Amniotic stem cell (primary cell): ENCODE measurements at places on chromosomes 12 and 14.

DNA sequence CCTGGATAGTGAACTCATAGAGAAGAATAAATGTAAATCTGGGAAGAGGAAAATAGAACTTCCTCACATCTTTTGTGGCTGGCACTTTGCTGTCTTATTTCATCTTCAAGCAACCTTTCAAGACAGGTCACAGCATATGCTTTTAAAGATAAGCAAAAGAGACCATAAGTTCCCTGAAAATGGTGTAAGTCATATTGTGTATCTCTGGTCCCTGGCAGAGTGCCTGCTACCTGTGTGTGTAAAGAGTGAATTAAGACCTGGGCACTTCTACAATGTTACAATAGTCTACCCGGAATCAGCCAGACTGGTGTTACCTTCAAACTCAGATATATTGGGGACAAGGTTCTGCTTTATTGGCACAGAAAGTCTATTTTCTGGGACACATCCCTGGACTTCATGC lies 168.8 kb downstream of the SLC2A13 start:
- no peak for DNase-seq

- peak; percentile 1 for DNase-seq
Observed at GRCh38 chr12:102120886-102121285, 903 bp downstream of the PARPBP start.

DNA sequence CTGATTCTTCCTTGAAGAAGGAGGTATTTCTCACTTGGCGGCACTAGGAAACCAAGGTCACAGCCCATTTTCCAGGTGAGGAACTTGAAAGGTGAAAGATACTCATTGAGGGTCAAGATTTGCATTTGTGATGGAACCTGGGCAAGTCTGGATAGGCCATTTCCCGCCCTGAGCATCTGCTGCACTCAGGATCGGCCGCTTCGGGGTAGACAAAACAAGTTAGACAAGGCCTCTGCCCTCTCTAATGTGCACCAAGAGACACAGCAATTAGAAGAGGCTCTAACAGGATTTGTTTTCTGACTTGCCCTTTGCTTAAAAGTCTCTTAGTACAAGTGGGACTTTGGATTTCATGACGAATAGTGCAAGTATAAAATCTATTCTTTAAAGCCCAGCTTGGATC lies 167.2 kb downstream of the KTN1 start:
- DNase-seq = no peak

DNA sequence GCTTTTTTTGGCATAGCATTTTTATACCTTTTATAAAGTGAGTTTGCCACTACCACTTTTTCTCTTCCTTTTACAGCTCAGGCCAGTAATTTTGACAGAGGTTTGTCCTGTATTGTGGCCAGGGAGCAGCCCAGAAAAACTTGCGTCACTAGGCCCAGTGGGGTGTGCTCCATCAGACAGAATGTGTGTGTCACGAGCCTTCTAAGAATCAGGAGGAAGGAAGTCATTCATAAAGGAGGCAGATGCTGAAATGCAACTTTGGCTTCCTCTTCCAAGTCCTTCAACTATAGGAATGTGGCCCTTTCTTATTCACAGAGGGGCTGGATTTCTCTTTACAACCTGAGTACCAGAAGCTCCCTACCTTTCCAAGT lies 10.1 kb upstream of the RAB35 start:
- no peak for DNase-seq

DNA sequence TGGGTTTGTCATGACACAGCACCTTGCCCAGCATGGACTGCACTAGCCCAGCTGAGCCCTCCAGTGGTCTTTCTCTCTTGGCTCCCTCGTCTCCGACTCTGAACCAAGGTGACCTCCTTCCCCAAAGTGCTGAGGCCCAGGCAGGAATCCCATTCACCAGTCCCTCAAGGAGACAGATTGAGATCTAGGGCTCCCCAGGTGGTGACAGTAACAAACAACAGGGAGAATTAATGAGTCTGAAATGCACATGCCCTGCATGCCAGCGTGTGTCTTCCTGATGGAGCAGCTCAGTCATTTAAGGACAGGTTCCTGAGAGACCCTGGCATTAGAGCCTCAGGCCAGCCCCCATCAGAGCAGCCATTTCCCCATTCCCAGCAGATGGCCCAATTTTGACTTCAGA lies 51.4 kb upstream of the OAS1 start:
- no peak for DNase-seq

DNA sequence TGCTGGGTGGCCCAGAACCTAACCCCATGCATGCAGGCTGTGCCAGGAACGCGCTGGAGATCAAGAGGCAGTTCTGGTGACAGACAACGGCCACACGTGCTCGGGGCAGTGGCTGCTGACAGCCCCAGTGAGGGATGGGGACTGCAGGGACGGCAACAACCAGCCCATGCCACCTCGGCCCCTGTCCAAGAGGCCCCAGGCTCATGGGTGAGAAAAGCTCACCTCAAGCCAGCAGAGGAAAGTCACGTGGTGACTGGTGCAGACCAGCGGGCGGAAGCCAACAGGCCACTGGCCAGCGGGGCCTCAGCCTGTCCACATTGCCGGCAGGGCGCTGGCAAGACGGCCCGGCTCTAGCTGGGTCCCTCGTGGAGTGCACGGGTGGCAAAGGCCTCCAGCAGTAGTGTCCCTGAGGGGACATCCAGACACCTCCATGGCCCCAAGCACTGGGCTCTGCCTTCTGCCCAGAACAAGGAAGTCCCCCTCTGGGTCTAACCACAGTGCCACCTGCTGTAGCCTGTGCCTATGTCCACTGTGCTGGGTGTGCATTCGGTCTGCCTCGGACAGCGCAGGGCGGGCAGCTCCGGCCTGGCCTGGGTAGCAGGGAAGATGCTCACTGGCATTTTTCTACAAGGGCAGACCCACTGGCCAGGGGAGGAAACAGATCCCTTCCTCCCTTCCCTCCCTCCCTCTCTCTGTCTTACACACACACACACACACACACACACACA lies 134.1 kb downstream of the NCOR2 start:
- DNase-seq = no peak

- DNase-seq = peak; percentile 47
Observed at GRCh38 chr12:121352682-121353018, 439 bp upstream of the ANAPC5 start.

DNA sequence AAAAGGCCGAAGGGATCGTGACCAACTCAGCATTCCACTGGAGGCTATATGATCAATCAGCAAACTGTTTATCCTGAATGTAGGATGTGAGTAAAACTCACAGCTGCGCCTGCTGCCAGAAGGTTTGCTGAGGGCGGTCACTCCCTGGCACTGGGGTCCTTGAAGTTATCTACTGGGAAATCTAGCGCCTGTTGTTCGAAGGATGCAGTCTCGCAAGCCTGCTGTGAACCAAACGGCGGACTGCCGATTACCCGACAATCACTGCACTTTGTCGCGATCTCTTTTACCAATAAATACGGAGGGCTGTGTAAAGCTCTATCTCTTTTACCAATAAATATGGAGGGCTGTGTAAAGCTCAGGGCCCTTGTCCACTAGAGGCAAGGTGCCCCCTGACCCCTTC lies 12.9 kb downstream of the DDX51 start:
- no peak for DNase-seq

- DNase-seq = no peak
Observed at GRCh38 chr12:119432949-119433348, 98.4 kb downstream of the CCDC60 start.

GRCh38 chr12:21882635-21883034 lies 58.6 kb downstream of the ABCC9 start:
- DNase-seq = no peak

- DNase-seq = no peak
Observed at GRCh38 chr12:94285943-94286582, 137.7 kb downstream of the PLXNC1 start.

DNA sequence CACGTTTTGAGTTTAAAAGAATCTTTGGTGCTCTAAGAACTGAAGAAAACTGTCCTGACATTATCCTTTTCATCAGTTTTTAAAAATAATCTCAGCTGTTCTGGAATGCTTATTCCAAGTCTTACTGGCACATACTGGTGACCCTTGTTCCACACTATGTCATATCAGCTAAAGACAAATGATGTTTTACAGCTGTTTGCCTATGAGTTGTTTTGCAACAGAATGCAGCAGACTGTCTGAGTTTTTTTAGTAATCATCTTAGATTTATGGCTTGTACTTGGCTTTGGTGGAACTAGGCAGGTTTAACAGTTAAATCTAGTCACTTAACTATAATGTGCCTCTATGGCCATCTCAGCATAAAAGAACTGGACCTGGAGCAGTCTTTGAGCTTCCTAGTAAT lies 91.6 kb upstream of the GRIN2B start:
- DNase-seq = no peak

- peak; percentile 34 for DNase-seq
Observed at GRCh38 chr12:65335021-65335714, 56.7 kb downstream of the MSRB3 start.

GRCh38 chr14:52277552-52277951 lies 10.1 kb downstream of the PTGDR start:
- no peak for DNase-seq

GRCh38 chr14:90201344-90201743 lies 55.0 kb upstream of the PSMC1 start:
- DNase-seq = no peak

DNA sequence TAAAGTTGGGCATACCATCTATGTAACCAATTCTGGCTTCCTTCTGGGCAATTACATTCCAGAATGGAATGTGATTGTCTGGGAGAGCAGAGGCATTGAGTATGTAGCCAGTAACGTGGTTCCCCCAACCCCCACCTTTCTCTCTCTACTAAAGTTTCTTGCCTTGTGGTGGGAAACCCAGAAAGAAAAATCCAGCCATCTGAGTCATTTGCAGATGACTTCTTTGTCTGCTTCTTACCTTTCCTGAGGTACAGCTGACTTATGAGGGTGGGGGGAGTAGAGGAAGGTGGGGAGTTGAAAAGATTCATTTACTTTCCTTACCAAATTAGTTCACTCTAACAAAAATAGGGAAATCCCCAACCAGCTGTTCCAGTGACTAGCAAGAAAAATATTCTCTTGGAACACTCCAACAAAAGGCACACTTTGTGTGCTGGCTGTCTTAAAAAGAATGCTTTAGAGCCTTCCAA lies 112.1 kb upstream of the FRMD6 start:
- DNase-seq = peak; percentile 16

GRCh38 chr14:103023881-103024473 lies 33.4 kb downstream of the CDC42BPB start:
- DNase-seq = no peak

DNA sequence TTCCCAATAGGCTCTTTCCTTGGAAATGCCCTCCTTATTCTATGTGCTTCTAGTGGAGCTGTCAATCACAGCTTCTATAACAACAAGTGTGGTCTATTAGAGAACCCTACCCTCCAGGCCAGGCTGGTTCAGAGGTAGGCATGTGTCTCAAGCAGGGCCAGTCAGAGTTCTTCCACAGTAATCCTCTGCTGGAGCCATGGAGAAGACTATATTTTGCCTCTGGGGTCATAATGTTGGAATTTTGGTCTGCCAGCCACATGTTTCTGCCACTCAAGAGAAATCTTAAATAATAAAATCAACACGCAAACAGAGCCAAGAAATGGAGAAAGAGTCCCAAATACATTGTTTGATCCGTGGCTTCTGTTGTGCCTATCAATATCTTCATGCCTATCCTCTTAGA lies 23.8 kb upstream of the FICD start:
- DNase-seq = no peak

DNA sequence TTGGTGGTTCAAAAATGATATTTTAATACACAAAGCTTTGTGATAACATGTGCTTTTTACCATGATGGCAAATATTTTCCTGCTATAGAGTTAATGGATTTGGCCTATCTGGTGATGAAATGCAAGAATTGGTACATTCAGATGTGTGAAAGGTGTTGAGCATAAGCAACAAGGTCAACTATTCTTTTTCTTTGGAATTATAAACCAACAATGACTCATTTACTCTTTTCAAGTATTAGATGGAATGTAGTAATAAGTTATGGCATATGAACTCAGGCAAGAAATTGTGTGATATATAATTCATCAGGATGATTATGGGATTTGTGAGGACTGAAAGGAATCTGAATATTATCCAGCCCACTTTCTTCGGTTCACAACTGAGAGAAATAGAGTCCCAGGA lies 471.4 kb downstream of the ETNK1 start:
- no peak for DNase-seq

- DNase-seq = no peak
Observed at GRCh38 chr12:126998031-126998430, 1268.9 kb upstream of the TMEM132C start.

DNA sequence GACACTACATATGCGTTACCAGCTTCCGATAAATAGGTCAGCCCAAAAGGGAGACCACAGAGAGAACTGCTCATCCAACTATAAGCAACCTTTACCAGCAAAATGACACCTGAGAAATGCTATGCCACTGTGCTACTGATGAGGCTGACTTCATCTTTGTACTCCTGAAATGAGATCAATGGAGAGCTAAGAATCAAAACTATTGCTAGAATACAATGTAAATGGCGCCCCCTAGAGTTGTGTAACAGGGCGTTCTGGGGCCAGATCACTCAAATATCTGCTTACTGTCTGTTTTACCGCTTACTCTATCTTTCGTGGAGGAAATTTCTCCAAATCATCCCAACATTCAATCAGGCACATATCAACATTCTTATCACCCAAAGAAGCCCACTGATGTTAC lies 4.6 kb downstream of the ZNF384 start:
- no peak for DNase-seq

- DNase-seq = no peak
Observed at GRCh38 chr14:87264272-87264785, 728.7 kb downstream of the GALC start.

- DNase-seq = no peak
Observed at GRCh38 chr12:52200086-52200780, 8.4 kb upstream of the KRT80 start.

GRCh38 chr14:19918553-19919264 lies 1.7 kb upstream of the OR4K5 start:
- no peak for DNase-seq

DNA sequence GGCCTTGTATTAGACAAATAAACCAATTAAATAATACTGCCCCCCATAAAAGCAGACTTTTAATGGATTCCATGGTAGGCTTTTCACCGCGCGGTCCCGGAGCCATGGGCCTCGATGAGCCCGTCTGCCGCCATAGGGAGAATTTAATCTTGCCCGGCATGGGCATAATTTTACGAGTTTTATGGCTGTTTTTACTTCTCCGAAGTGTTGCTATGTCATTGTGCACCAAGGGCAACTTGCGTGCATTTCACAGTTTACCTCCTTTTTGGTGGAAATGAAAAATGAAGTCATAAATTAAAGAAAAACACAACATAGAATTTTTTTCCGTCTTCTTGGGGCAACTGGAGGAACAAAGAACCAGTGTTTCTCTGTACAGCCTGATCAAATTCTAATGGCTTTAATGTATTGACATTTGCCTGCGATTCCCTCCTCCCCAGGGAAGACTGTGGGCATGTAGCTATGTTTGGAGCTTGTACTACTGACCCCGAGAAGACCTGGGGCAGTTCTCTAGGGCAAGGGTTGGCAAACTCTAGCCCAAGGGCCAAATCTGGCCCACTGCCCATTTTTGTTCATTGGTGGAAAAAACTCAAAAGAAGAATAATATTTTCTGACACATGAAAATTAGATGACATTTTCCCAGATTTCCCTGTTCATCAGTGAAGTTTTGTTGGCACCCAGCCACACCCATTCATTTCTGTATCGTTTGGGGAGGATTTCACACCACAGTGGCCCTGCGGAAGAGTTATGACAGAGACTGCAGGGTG lies 142.7 kb downstream of the CHST11 start:
- DNase-seq = no peak
